Psoas muscle (tissue), 8 donors: ENCODE measurements at places on chromosomes 16 and 17.

- DNase-seq = no peak
Observed at GRCh38 chr16:4465977-4466779, 8.2 kb downstream of the NMRAL1 start.

DNA sequence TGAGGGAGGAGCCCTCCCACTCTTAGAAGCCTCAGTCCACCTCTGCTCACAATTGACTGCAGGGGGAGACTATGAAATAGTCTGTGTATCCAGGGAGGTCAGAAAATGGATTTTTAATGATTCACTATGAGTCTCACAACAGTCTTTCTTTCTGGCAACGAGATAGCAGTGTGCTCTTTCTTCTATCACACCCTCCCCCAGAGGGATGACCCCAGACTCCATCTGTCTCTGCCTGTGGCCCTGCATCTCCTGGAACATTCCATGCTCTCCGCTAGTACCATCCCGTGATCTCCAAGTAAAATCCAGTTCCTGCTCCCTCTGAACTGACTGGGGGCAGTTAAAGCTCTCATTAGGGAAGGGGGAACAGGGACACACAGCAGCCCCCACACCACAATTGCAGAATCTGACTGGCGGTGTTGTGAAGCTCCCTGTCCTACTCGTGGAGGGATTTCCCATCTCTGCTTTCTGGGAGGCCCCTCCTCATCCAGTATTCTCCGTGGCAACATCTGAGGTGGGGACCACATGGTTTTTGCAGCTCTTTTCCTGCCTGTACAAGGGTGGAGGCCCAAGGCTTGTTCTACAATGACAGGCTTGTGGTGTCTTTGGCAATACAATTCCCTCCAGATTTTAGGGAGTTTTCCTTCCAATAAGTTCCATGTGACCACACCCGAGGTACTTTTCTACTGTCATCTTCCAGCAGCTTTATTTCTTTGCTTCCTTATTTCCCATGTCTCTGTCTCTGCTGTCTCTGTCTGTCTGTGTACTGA, 19.4 kb downstream of the NATD1 start:
- DNase-seq = no peak

DNA sequence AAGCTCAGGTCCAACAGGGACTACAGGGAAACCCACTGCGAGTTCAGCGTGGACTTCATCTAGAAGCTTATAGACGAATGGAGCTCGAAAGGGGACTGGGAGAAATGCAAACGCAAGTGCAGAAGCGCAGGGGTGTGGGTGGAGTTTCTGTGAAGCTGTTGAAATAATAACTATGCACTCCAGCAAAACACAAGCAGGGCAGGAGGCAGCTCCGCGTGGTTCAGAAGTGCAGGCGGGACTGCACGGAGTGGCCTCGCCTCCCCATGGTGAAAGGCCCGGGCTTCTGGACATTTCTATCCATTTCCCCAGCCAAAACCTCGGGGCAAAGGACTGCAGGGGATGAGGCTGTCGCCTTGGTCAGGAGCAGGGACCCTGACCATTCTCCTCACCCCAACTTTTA, 74.5 kb downstream of the ZNF423 start:
- no peak for DNase-seq

DNA sequence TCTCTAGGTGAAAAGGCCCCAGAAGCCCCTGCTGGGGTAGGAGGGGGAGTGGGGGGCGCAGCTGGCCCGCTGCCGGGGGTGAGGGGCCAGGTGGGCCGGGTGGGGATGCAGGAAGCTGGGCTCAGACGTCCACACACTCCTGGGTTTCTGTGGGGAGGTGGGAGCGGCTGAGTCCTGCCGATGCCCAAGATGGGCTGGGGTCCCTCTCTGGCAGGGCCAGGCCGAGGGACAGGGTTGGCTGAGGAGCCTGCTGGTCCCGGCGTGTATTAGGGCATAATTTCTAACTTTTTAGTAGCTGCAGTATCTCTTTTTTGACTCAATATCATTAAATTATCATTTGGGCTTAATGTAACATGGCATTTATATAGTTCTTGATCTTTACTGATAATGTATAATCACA, 121.4 kb upstream of the CORO6 start:
- DNase-seq = no peak
